Stimulated activated memory B cell treated with anti-CD40 and anti-IgM and Interleukin-4, amounts not matched to agents 10 μg/mL and 1 μg/mL and 100 μg/mL, for 72 hours (primary cell): ENCODE measurements at places on chromosomes 11 and 22.

- ATAC-seq = no peak
Measured at GRCh38 chr11:57364851-57365660, 15.9 kb downstream of the PRG3 start.

DNA sequence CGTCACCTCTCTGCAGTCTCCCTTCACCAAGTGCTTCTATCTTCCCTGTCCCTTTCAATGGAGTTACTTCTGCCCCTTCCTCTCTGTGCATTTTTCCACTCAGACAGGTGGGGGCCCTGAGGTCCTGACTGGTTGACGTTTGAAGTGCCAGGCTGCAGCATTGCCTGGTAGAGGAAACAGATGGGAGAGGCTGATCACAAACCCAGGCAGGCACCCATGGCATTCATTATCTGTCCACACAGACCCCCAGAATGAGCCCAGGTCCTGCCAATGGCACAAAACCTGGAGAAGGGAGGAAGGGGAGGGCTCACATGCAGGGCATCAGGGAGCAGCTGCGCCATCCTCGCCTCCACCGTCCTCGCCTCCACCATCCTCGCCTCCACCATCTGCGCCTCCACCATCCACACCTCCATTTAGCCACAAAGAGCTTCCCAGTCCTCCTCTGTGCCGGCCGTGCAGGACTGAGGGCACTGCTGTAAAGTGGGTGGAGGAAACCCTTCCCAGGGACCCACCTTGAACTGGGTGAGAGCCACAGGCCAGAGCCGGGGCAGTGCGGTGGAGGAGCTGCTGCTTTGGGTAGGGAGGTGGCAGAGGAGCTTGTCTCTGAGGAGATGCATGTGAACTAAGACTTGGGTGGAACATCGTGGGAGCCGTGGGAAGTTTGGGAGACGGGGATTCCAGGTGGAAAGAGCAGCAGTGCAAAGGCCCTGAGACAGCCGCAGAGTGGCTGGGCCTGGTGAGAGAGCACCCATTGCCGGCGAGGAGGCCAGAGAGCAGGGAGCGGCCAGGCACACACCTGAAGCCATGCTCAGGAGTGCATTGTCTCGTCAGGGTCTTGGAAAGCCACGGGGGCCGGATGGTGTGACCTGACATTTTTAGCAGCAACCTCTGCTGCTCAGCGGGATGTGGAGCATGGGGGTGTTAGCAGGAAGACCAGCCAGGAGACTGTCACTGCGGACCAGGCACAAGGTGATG lies 145.1 kb downstream of the TBC1D22A start:
- ATAC-seq = no peak

DNA sequence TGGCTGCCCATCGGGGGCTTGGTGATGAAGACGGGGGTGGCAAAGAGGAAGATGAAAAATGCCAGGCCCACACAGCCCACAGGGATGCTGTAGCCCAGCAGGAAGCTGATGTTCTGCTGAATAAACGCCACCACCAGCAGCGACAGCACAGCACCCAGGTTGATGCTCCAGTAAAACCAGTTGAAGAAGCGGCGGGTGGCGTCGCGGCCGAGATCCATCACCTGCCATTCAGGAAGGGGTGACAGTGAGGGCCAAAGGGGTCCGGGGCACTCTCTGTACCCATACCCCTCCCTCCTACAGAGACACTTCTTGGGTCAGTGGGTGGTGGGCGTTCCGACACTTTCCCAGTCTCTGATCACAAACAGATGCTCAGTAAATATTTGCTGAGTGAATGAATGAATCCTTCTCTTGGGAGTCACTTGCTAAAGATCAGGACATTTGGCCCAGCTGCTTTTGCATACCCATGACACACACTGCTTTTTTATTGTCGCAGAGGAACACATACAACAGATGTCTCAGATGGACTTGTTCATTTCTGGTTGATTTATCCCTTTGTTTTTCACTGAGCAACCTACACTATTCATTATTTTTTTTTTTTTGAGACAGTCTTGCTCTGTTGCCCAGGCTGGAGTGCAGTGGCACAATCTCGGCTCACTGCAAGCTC lies 5.2 kb downstream of the SLC15A3 start:
- ATAC-seq = no peak

DNA sequence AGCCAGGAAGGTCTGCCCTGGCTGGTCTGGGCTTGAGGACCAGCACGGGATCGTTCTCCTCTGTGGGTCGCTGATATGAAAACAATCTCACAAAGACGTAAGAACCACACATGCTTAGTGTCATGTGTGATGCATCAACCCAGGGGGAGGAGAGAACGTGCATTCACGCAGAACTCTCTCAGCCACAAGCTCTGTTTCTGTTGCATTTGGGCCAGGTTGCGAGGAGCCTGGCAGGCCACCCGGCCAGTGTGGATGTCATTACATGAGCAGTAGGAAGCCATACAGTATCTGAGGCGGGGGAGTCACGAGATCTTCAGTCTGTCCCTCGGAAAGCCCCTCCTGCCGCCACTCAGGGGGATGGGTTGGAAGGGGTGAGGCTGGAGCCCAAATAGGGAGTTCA lies 53.1 kb upstream of the KCNQ1OT1 start:
- no peak for ATAC-seq

DNA sequence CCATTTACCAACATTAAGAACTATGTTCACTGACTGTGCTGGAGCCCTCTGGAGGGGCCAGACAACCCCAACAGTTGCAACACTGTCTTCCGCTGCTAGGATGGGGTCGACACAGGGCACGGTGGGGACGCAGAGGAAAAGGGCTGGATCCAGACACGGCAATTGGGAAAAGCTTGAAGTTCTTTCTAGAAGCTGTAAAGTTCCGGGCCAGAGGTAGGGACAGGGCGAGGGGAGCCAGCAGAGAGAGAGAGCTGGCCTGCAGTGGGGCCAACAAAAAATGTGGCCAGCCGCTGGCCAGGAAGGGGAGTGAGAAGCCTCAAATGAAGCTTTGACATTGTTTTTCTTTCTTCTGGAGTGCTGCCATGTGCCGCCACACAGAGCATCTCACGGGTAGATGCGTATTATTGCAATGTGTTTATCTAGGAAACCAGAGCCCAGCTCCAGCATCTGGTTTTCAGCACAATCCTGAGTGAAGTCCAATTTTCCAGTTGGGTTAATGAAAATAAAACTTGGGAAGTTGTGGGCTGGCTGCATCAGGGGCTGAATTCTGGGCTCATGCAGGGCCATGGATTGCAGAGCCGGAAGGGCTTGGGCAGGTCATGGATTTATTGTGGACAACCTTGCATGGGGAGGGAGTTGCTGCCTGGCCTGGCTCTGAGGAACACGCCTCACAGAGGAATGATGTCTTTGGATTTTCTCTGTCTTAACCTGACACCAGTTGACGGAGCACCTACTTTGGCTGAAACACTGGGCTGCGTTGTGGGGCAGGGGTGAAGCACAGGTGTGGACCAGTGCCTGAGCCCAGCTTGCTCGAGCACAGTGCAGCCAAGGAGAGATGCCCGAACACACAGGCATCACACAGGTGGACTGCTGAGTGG lies 67.6 kb upstream of the AMPD3 start:
- ATAC-seq = peak; percentile 36

DNA sequence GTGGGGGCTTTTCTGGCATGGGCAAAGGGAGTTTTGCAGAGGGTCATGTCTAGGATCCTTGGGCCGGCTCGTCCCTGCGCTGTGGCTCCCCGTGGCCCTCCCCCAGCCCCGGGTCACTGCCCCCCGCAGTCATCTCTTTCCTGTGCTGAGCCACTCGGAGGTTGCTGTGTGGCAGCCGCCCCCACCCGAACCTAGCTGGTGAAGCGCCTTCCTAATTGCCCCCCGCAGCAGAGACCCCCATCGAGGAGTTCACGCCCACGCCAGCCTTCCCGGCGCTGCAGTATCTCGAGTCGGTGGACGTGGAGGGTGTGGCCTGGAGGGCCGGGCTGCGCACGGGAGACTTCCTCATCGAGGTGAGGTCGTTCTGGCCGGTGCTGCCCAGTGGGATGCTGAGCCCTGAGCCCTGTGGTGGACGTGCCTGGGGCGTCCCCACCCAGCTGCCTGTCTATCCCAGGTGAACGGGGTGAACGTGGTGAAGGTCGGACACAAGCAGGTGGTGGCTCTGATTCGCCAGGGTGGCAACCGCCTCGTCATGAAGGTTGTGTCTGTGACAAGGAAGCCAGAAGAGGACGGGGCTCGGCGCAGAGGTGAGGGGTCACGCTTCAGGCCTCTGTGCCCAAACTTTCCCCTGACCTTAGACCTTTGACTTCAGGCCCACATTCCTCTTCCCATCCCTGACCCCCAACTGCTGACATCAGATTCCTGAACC lies 32.0 kb downstream of the SHANK3 start:
- ATAC-seq = no peak

DNA sequence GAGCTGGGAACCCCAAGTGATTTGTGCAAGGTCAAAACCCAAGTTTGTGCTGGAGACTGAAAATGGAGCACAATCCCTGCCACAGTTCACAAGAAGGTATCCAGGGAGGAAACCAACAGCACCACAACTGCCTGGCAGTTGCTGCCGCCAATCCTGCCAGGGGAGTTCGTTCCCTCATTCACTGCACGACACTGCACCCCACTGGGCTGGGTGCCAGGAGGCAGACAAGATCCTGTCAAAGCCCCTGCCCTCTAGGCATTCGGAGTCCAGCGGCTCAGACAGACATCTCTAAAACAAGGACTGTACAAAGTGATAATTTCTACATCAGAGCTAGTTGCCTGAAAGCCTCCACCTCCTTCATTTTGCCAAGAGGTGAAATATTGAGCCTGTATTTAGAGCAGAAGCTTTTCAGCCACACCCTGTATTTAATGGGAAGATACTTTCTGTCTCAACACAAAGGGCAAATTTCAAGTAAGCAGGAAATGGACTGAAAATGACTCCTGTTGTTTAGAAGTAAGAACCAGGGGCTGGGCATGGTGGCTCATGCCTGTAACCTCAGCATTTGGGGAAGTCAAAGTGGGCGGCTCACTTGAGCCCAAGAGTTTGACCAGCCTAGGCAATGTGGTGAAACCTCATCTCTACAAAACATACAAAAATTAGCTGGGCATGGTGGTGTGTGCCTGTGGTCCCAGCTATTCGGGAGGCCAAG lies 277.4 kb upstream of the NARS2 start:
- no peak for ATAC-seq

GRCh38 chr11:117792992-117793391 lies 4.0 kb downstream of the DSCAML1 start:
- ATAC-seq = no peak

GRCh38 chr11:64360448-64360921 lies 1.5 kb downstream of the RPS6KA4 start:
- no peak for ATAC-seq

- no peak for ATAC-seq
Measured at GRCh38 chr22:46812034-46812605, 49.7 kb downstream of the TBC1D22A start.

DNA sequence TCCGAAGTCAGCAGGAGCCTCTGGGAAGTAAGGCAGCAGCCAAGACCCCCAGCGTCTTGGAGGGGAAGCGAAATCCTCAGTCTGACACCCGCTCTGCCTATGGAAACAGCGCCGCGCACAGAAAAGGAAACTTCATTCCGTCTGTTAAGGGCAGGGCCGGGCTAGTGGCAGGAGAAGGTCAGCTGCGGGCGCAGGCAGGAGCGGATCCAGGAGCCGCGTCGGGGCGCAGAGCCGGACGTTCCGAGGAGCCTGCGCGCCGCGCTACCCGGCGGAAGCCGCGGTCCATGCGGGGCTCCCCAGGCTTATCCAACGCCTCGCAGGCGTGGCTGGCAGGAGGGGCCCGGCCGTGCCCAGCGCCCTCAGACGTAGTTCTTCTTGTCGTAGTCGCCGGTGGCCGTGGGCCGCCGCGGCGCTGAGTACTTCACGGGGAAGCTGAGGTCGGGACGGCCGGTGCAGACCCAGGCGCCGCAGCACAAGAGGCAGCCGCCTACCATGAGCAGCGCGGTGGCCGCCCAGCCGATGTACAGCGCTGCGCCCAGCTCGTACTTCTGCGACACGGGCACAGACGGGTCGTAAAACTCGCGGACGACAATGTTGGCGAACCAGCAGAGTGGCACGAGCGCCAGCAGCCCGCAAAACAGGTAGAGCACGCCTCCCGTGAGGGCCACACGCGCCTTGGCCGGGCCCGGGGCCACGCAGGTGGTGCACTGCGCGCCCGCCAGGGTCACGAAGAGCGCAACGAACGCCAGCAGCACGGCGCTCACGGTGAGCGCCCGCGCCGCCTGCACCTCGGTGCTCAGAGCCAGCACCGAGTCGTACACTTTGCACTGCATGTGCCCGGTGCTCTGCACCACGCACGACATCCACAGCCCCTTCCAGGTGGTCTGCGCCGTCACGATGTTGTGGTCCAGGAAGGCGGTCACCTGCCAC lies 705 bp downstream of the CLDN5 start:
- peak; percentile 24 for ATAC-seq

DNA sequence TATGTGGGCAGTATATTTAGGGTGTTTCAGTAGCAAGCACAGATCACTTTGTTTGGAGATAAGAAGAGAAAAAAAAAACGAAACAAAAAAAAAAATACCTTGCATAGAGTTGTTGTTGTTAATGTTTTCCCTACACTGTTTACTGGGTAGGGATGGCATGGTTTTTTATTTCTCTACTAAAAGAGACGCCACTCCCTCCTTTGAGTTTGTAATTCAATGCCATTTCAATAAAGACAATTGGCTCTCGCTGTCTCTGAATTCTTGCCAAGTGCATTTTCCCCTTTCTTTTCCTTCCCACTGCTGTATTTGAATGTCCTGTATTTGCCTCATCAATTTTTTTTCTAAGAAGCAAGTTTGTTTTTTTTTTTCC lies 213.9 kb upstream of the UBASH3B start:
- ATAC-seq = no peak

DNA sequence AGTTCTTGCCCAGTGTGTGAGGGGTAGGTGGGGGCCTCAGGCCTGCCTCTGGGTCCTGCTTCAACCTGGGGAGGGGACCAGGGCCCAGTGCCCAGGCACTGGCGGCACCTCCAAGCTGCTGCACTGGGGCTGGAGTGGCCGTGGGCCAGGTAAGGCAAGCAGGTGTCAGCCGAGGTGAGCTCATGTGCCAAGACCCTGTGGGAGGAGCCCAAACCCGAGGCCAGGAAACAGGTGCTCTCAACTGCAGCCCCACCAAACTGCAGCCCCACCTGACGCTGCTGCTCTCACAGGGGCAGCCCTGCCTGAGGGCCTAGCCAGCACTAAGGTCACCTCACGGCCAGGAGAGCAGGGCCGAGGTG lies 18.1 kb upstream of the GNB1L start:
- no peak for ATAC-seq

- ATAC-seq = no peak
Measured at GRCh38 chr11:3139481-3140290, 25.4 kb downstream of the OSBPL5 start.

DNA sequence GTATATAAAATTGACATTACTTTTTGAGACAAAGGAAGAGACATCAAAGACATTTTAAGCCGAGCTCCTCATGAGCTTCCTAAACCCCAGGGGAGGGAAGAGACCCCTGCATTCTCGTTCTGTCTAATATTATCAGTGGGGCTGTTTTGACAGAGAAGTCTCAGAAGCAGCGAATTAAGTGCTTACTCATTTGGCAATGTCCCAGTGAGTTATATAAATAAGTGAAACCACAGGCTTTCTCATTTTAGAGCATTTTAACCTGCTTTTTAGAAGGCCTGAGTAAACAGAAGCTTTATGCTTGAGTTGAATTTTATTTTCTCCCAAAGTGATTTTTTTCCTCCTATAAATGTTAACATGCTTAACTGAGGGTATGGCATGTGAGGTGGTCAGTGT lies 23.2 kb upstream of the C1QTNF4 start:
- no peak for ATAC-seq

- no peak for ATAC-seq
Measured at GRCh38 chr11:61918938-61919704, 1.8 kb upstream of the RAB3IL1 start.
